NCI-H1417 treated with DMSO at 0.1 percent for 48 hours (cell line): ENCODE measurements at places on chromosomes 13 and 19.
A peak's percentile ranks its signal among the peaks of the same experiment; 100 is the strongest.

DNA sequence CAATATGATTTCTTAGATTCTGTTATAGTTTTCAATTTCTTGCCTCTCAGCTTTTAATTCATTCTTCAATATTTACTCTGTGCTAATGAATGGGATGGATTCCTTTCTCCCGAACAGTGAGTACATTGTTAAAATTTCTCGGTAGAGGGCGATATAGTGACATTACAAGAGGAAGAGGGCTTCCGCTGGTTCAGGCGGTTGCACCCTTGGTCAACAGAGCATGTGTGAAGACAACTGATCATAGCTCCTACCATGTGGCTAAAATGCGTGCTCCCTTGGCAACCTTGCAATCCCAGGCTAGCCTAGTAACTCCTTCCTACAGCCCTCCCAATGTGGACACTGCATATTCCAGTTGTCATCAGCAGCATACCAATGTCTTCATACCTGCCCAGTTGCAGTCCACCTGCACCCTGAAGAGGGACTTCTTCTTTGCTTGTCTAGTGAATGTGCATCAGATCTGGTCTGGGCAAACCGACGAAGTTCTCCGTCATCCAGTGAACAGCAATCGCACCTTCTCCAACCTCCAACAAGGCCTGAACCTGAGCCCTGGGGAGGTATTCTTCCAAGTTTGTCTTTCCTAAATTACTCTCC is 653.0 kb upstream of the GPC6 start:
- no peak for DNase-seq

GRCh38 chr13:76503766-76504165 is 382.4 kb downstream of the KCTD12 start:
- DNase-seq = peak; percentile 23

GRCh38 chr13:42992764-42993122 is 702 bp upstream of the EPSTI1 start:
- DNase-seq = no peak

DNA sequence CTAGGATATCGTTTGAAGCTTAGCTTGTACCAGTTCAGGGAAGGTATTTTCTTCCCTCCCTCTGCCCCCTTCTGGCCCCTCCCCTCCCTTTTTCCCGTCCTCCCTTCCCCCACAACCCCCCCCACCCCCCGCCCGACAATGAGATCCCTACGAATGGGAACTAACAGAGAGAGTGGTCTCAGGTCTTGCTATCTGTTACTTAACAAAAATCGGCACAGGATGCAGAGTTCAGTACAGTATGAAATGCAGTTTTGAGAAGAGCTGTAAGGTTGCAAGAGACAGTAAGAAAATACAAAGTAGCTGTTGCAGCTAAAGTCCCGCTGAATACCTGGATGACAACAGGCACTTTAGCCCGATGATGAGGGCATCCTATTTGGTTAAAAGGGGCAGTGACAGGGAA is 3.1 kb upstream of the DACH1 start:
- DNase-seq = no peak

DNA sequence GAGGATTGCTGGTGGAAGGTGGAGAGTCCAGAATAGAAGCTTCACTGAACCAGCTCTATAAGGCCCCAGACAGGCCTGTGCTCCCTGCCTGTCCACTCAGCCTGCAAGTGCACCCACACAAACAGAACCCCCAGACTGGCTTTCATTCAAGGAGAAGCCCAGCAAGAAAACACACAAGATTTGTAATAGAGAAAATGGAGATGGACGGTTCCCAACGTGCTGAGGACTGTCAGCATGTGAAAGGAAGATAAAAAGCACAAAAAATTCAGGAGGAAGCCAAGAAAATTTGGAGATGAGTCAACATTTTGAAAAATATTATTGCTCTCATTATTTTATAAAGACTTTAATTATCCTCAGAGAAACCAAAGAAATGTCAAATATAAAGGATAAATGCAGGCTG is 218.2 kb upstream of the SLC10A2 start:
- no peak for DNase-seq

DNA sequence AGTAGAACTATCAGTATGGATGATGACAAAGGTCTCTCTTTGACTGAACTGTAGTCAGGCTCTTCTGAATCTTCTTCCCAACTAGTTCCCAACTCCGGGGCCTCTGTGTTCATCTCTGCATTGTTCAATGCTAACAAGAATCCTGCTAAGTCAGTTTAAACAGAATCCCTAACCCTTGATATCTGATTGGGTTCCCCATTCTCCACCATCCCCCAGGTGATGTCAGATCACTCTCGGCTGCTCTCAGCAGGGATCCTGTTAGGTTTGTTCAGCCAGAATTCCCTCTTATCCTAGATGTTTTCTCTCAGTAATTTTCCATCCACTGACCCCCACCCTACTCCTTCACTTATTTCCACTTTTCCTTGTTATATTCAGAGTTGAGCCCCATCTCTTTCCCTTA is 223.6 kb downstream of the RGCC start:
- DNase-seq = no peak

DNA sequence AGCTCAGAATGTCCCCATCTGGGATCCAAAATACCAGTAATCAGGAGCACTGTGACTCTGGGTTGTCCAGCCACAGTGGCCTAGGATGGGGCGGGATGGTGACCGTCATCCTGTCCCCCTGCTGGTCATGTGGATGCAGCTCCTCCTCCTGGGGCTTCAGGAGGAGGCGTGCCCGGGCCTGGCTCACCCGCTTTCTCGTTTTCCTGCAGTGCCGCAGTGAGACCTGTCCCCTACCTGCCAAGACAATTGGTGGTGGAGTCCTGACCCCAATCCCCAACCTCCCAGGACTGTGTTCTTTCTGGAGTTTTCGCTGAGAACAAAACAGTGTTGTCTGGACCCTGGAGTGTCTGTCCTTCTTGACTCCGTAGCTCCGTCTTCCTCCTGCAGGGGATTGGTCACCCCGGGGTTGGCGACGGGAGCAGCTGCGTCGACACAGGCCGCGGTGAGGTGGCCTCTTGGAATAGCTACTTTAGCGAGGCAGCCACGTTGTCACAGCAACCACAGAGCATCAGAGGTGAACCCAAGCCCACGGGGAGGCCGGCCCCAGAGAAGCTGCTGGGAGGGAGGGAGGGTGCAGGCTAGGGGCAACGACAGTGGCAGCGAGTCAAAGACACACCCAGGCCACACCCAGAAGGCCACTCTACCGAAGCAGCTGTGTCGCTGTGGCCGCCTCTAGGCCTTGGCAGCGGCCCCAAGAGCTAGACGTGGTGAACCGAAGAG is 10.2 kb upstream of the EMC10 start:
- no peak for DNase-seq

- no peak for DNase-seq
Observed at GRCh38 chr19:49637821-49638738, 1.9 kb downstream of the RRAS start.

GRCh38 chr13:33351319-33351718 is 65.8 kb upstream of the STARD13 start:
- no peak for DNase-seq

DNA sequence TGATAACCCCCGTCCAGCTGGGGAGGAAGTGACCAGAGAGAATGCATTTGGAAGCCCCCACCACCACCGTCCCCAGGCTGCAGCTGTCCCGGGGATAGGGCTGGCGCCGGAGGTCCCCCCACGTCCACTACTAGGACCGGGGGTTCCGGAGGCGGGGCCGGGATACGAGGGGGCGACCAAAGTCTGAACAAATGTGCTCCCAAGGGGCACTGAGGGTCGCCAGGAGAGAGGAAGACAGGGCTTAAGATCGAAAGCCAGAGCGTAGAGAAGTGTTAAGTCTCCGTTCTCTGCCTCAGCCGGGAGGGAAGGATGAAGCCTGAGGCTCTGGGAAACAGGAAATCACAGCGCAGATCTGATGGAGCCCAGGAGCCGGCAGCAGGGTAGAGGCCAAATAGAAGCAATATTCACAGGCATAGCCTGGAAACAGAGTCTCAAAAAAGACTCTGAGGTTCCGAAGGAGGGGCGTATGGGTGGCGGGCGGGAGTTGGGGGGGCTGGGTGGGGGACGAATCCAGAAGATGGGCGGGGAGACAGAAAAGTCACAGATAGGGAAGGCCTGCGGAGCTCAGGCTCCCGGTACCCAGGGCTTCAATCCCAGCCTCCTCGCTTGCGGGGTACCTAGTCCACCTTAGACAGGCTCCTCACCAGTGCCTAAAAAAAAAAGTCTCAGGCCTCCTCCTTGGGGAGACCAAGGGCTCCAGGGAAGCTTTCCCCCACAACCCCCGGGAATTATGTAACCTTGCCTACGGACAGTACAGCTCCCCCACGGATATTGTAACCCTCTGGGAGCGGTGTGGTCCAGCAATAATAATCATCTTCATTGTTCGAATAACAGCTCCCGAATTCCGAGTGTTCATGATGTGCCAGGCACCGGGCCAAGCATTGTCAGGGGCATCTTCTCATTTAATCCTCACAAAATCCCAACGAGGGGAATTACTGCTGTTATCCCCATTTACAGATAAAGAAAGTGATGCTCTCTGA is 1.1 kb upstream of the ERF start:
- no peak for DNase-seq

DNA sequence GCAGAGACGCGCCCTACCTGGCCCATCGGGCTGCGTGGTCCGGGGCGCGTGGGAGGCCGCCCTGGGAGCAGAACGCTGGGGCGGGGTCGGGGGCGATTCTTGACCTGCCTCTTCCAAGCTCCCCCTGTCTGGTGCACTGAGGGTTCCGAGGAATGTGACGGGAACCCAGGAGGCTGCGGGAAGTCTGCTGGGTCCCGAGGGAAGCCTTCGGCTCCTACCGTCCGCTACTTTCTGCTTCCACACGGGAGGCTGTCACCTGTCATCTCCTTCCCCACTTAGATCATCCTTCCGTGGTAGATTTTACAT is 781 bp upstream of the SPRYD7 start:
- DNase-seq = no peak

DNA sequence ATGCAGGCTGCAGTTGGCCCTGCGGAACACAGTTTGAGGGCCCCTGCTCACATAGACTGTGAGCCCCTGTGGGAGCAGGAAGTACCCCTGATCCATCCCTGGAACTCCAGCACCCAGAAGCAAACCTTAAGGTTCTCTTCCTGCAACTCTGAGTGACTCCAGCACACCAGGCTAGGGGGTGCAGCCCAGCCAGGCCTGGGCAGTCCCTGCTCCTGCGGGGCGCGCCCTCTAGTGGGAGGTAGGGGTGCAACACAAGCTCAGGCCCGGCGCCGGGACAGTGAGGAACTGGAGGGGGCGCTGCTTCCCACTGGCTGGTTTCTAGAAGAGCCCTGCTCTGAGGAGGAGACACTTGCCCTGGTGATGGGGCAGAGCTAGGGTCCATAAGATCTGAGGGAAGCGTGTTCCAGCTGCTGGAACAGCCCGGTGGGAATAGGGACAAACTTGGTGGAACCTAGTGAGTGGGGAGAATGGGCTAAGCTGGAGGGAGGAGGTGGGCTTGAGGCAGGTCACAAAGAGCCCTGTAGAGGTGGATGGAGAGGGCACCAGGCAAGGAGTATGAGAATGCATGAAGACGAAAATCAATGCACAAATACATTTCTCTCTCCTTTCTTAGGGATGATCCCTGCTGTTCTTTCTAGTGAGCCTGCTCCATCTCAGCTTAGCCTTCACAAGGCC is 5.0 kb downstream of the ZSCAN5A start:
- no peak for DNase-seq

GRCh38 chr19:3160219-3160618 is 18.4 kb upstream of the S1PR4 start:
- no peak for DNase-seq

GRCh38 chr13:74892096-74892495 is 589.9 kb downstream of the TBC1D4 start:
- no peak for DNase-seq

DNA sequence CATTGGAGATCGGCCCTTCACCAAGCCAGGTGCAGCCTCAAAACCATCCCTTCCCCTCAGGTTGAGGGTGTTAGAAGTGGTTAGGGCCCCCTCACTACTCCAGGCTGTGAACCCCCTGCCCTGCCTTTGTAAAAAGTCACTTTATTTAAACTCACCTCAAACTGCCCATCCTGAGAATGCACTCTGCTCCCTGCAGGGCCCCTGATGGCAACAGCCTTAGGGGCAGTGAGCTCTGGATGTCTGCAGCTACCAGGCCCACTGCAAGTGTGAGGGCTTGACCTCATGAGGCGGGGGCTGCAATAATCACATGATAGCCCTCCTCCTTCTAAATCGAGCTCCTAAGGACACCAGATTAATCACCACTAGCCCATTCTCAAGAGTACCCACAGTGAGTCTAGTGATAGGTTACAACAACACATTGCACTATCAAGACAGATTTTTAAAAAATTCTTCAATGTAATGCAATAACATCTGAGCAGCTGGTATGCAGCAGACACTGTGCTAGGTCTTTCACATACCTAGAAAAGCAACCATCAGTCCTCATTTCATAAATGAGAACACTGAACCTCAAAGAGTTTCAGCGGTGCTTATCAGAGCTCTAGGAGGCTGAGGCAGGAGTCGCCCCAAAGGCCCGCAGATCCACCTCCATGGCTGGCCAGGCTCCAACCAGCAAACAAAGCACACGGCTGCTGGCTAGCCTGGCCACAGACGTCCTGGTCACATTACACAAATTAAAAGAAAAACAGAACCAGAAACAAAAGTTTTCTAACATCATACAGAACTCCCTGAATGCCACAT is 26.0 kb downstream of the SLC7A1 start:
- DNase-seq = no peak

DNA sequence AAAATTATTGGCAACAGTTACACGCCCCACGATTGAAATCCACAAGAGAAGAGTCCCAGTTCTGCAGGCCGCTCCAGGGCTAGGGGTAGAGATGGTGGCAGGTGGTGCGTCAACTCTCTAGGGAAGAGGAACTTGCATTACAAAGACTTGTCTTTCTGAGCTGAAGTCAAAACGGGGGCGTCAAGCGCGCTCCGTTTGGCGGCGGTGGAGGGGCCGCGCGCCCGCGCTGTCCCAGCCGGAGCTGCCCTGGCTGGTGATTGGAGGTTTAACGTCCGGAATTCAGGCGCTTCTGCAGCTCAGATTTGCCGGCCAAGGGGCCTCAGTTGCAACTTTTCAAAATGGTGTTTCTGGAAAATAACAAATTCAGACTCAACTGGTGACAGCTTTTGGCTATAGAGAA is 38.9 kb downstream of the SOX1 start:
- DNase-seq = no peak

GRCh38 chr19:54434873-54435214 is 14.2 kb upstream of the LENG8 start:
- no peak for DNase-seq

- DNase-seq = no peak
Observed at GRCh38 chr19:40424637-40425449, 949 bp downstream of the SERTAD1 start.

GRCh38 chr19:1244693-1245451 is 3.3 kb downstream of the ATP5F1D start:
- DNase-seq = no peak

GRCh38 chr19:13952931-13953531 is 722 bp downstream of the DCAF15 start:
- DNase-seq = no peak
